ENCODE measurements at places on chromosomes 5 and 9.
A peak's percentile ranks its signal among the peaks of the same experiment; 100 is the strongest.

GRCh38 chr5:150573867-150574817 is 66.2 kb downstream of the NDST1 start:
- no peak for DNase-seq

DNA sequence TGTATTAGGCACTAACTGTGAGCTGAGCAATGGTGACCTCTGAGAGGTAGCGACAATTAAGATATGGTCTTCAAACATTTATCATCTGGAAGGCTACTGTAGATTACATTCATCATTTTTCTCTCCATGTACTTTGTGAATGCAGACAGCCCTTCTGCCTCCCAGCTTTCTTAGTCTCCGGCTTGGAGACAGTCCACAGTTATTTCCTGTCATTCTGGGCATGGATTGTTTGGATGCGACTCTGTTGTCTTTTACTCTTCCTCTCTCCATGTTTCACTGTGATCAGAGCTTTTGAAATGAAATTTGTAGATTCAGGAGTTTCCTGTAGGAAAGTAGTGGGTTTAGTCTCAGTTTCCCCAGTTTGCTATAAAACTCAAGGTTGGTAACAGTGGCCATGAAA is 20.5 kb downstream of the DMRT2 start:
- DNase-seq = no peak

- DNase-seq = peak; percentile 89
These were observed 168.5 kb upstream of the PIK3R1 start for GRCh38 chr5:68047035-68047434.

GRCh38 chr9:23587433-23587832 is 238.6 kb downstream of the ELAVL2 start:
- DNase-seq = no peak

DNA sequence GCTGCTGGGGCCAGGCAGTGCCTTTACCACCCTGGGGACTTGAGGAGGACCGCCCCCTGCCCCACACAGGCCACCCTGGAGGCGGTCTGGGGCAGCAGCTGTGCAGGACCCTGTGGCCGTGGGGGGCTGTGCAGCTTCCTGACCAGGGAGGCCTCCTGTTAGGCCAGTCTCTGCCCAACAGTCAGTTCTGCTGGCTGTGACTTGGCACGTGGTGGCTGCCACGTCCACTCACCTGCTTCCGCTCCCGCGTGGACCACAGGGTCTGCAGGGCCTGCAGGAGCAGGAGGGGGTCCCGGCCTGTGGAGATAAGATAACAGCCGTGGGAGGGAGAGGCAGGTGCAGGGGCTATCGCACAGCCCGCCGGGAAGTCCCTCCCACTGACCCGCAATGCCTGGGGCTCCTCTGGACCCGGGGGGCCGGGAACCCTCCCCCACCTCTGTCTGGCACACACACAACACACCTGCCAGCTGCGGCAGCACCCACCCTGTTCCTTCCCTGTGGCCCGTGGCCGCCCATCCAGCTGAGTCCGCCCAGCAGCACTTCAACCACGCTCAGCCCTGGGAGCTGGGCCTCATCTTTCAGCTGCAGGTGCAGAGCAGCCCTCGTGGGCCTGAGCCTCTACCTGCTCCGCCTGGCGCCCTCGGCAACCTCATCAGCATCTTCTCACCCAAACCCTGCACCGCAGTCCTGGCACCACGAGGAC is 39.7 kb downstream of the EXD3 start:
- DNase-seq = no peak

GRCh38 chr5:72151169-72151568 is 43.9 kb downstream of the MAP1B start:
- DNase-seq = no peak

DNA sequence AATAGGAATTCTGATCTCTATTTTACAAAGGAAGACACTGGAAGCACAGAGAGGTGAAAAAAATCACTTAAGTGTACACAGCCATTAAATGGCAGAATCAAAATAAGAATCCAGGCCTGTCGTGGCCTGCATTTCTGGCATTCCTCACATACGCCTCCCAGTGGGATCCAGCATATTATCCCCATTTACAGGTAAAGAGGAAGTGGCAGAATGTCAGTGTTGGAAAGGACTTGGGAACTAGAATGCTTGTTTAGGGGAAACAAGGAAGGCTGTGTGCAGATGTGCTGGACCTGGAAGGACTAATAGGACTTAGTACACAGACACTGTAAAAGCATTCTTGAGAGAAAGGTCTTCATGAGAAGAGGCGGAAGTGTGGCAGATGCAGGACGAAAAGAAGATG is 241.8 kb downstream of the TRIM32 start:
- no peak for DNase-seq

DNA sequence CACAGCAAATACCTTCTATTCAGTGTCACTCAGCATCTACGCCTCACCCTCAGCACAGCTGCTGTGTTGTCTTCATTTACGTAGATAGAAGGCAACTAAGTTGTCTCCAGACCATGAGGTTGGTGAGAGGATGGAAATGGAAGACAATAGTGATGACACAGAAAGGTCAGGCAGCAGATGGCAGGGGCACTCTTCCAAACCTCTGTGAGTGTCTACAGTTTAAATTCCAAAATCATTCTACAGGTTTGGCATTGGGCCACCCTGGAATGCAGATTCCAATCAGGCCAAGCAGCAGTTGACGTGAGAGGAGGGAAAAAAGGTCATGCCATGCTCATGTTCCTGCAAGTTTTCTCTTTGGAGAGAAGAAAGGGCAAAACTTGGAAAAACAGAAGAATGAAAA is 68.7 kb upstream of the ADAMTSL1 start:
- peak; percentile 70 for DNase-seq

DNA sequence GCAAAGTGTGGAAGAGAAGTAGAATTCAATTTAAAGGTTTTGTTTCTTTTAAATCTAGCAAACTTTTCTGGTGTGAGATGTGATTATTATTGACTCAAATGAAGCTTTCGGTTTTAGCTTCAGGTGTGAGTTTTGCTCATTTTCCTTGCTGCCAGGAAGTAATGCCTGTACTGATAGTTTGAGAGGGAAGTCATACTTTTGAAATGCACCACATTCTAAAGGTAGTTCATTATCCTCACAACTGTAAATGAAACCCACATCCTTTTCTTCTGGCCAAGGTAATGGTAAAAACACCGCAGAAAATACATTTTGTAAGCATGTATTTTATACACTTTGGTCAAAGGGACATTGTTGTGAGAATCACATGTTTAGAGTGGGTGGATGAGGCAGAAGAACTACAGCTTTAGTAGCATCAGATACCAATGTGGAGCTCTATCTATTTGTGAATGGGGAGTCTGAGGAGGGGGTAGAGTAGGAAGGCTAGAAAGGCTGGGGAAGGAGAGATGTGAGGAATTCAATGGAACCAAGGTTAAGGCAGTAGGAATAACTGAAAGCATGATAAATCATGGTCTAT is 167.0 kb upstream of the CDKN2B start:
- no peak for DNase-seq

DNA sequence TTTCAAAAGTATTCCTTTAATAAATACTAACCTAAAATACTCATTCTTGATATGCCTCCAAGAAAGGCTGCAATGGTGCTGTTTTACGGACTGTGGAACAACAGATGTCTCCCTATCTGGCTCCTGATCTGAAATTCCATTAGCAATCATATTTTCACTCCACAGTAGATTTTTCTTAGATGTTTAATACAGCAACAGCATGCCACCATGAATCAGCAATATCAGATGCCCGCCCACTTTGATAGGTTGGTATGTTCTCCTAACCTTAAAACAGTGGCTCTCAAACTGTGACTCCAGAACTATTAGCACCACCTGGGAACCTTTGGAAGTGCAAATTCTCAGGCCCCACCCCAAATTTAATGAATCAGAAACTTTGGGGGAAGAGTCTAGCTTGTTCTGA is 110.2 kb downstream of the MLLT3 start:
- peak; percentile 44 for DNase-seq

All from GM04503 (cell line).